ENCODE measurements at places on chromosomes 3 and 15. TPM values are rescaled to one million over a fixed set of nuclear protein-coding genes. Genes with fewer than 3 reads are reported as not detected.
A peak's percentile ranks its signal among the peaks of the same experiment; 100 is the strongest.

DNA sequence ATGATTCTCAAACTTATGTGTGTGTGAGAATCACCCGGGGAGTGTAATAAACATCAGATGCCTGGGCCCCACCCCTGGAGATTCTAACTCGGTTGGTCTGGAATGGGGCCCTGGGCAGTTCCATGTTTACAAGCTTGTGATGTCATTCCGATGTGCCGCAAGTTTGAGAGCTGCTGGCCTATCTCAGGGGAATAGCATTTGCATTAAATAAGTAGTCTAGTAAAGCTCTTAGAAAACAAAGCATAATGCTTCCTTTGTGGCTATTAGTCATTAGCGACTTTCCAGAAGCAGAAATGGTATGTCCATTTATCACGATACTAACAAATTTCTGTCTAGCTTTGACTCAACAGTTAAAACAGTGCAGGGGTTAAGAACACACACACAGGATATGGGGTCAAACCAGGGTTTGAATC is 20.9 kb downstream of the PGBD4 start:
- no peak overlapping the region for H3K27ac ChIP-seq
- no peak for DNase-seq
- no peaks in the 10 kb centered on the region for H3K27me3 ChIP-seq
- no peaks in the 10 kb centered on the region for H3K4me1 ChIP-seq

- H3K4me3 ChIP-seq, result no peak overlapping the region
- H3K36me3 ChIP-seq, result no peaks in the 10 kb centered on the region
- DNase-seq, result no peak
- peaks cover 32% of the 10 kb centered on the region for H3K4me1 ChIP-seq
- no peaks in the 10 kb centered on the region for H3K27me3 ChIP-seq
Observed at GRCh38 chr3:46551615-46552014, 14.5 kb downstream of the LRRC2 start.

DNA sequence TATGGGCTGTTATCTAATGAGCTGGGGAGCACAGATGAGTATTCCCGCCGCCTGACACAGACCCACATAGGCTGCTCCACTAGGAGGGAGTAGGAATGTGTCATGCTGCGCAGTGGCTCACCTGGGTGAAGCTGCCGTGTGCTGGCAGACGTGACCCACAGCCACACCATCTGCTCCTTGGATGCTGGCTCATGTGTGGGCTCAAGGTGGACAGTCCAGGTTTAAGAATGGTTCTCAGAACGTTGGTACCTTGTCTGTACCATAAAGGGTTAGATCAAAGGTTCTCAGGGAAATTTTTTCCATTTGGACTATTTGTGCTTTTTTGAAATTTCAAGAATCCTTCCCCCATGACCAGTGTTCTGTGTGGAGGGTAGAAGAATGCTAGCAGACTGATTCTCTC is 338.9 kb upstream of the TRIM42 start:
- no peaks in the 10 kb centered on the region for H3K4me1 ChIP-seq
- H3K27me3 ChIP-seq, result peaks cover 15% of the 10 kb centered on the region
- H3K36me3 ChIP-seq, result no peaks in the 10 kb centered on the region
- H3K4me3 ChIP-seq, result no peak overlapping the region
- H3K27ac ChIP-seq, result no peak overlapping the region

DNA sequence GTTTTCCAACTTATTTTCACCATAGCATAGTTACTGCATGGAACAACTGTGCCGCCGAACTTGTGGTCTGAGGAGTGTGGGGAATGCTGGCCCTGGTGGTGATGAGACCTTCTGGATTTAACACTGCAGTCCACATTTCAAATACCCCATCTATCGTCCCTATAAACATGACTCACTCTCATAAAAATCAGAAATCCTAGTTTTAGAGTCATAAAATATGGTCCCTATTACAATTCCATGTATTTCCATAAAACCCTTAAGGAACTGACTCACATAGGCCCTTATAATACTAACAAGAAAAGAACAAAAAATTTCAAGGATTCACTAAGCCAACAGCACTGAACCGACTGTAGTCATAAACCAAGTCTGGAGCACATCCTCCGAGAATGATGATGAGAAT is 147.2 kb downstream of the FOXP1 start:
- H3K36me3 ChIP-seq, result no peaks in the 10 kb centered on the region
- H3K4me1 ChIP-seq, result no peaks in the 10 kb centered on the region
- H3K4me3 ChIP-seq, result no peak overlapping the region
- no peak overlapping the region for H3K27ac ChIP-seq
- DNase-seq, result no peak

GRCh38 chr3:108518895-108519294 is 8.5 kb upstream of the MYH15 start:
- DNase-seq, result no peak
- H3K4me3 ChIP-seq, result no peak overlapping the region
- H3K27me3 ChIP-seq, result no peaks in the 10 kb centered on the region

- DNase-seq, result no peak
- H3K27me3 ChIP-seq, result no peaks in the 10 kb centered on the region
- no peak overlapping the region for H3K4me3 ChIP-seq
- no peaks in the 10 kb centered on the region for H3K4me1 ChIP-seq
Observed at GRCh38 chr3:48567500-48567899, 3.9 kb upstream of the UCN2 start.

- H3K27me3 ChIP-seq, result no peaks in the 10 kb centered on the region
- H3K36me3 ChIP-seq, result peaks cover 83% of the 10 kb centered on the region
- H3K4me3 ChIP-seq, result no peak overlapping the region
- H3K4me1 ChIP-seq, result no peaks in the 10 kb centered on the region
- no peak overlapping the region for H3K27ac ChIP-seq
Observed at GRCh38 chr15:90762109-90762508, 45.0 kb downstream of the BLM start.

- H3K27me3 ChIP-seq, result peaks cover 11% of the 10 kb centered on the region
- no peaks in the 10 kb centered on the region for H3K4me1 ChIP-seq
- no peak overlapping the region for H3K27ac ChIP-seq
Observed at GRCh38 chr15:78841891-78842290, 30.6 kb upstream of the ADAMTS7 start.

DNA sequence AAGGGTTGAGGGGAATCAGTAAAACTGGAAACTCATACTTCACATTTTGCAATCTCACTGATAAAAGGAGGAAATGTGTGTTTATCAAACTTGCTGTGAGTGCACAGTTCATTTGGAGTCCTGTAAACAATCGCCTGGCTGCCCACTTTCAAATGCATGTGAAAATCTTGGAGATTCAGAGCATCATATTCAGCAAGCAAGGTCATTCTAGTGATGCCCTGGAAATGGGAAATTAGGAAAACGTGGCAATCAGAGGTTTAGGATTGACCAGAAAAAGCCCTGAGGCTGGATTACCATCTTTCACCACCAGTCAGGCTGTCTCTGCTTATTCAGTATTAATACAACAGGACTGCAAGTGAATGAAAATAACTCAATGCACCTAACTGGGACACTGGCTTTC is 23.9 kb downstream of the DPH6 start:
- no peaks in the 10 kb centered on the region for H3K27me3 ChIP-seq
- H3K36me3 ChIP-seq, result no peaks in the 10 kb centered on the region
- no peak for DNase-seq
- H3K4me1 ChIP-seq, result no peaks in the 10 kb centered on the region
- H3K27ac ChIP-seq, result no peak overlapping the region
- H3K4me3 ChIP-seq, result no peak overlapping the region

DNA sequence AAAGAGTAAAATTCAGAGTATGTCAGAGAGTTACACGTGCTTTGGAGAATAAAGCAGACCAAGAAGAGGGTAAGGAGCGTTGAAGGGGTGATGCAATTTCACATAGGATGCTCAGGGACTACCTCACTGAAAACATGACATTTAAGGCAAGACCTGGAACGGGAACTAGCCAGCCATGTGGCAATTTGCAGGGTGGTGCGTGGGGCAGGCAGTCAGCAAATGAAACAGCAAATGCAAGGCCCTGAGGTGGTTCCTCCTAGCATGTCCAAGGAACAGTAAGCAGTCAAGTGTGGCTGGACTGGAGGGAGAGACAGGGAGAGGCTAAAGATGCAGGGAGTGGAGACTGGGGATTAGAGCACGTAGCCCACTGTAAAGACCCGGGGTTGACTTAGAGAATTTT is 146.1 kb upstream of the LPP start:
- H3K36me3 ChIP-seq, result no peaks in the 10 kb centered on the region
- DNase-seq, result no peak
- peaks cover 11% of the 10 kb centered on the region for H3K27me3 ChIP-seq
- H3K27ac ChIP-seq, result no peak overlapping the region

DNA sequence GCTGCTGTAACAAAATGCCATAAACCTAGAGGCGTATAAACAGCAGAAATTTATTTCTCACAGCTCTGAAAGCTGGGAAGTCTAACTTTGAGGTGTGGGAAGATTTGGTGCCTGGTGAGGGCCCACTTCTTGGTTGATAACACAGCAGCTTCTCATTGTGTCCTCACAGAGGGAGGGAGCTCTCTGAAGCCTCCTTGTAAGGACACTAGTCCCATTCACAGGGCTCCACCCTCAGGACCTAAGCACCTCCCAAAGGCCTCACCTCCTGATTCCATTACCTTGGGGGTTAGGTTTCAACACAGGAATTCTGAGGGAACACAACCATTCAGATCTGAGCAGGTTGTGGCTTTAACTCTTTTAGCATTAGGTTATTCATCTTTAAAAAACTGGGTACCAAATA is 380.3 kb upstream of the ATP10A start:
- no peaks in the 10 kb centered on the region for H3K4me1 ChIP-seq
- DNase-seq, result no peak
- no peak overlapping the region for H3K4me3 ChIP-seq
- H3K27me3 ChIP-seq, result no peaks in the 10 kb centered on the region
- no peak overlapping the region for H3K27ac ChIP-seq

GRCh38 chr3:140370686-140371085 is 307.2 kb upstream of the TRIM42 start:
- H3K4me3 ChIP-seq, result no peak overlapping the region
- no peak overlapping the region for H3K27ac ChIP-seq
- DNase-seq, result no peak

DNA sequence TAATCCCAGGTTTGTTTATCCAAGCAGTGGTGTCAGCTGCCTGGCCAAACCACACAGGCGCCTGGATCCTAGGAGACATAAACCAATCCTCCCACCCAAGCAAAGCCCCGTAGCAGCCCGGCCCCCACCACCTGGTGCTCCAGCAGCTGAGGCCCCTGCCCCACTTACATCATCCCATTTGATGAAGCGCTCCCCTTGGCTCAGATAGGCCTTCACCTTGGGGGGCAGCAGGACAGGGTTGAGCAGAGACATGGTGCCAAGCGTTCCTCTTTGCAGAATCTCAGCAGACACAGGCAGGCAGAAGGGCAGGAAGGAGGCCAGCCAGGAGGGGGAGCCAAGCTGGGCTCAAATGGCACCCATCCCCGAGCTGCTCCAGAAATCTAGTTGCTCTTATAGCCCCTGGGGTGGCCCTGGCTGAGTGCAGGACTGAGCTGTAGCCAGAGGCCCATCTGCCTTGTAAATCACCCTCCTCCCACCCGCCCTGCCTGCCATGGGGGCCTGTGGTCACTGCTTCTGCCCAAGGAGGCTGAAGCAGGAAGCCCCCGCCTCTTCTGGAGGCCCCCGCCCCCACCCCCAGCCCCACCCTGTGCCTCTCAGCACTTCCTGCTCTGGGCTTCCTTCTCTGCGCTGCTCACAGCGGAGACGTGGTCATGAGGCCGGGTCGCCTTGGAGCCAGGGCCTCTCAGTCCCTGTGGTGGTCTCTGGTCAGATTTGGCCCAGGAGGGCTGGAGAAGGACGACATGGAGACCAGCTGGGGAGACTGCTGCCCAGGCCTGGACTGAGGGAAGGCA is at the start of gene PLCB2:
Gene PLCB2 (minus strand): TSS at position 515 of the 791 bp plus-strand sequence. CDS start 263 bp downstream, at position 252.
- peaks cover 22% of the 10 kb centered on the region for H3K4me1 ChIP-seq
- H3K27me3 ChIP-seq, result peaks cover 13% of the 10 kb centered on the region
- no peaks in the 10 kb centered on the region for H3K36me3 ChIP-seq
- H3K4me3 ChIP-seq, result no peak within 1 kb of the TSS
- peak within 1 kb of the TSS; percentile 66 for H3K27ac ChIP-seq

- H3K27me3 ChIP-seq, result no peaks in the 10 kb centered on the region
- no peak overlapping the region for H3K27ac ChIP-seq
- DNase-seq, result no peak
- no peaks in the 10 kb centered on the region for H3K4me1 ChIP-seq
- no peak overlapping the region for H3K4me3 ChIP-seq
Observed at GRCh38 chr3:55621026-55621422, 133.9 kb upstream of the WNT5A start.

DNA sequence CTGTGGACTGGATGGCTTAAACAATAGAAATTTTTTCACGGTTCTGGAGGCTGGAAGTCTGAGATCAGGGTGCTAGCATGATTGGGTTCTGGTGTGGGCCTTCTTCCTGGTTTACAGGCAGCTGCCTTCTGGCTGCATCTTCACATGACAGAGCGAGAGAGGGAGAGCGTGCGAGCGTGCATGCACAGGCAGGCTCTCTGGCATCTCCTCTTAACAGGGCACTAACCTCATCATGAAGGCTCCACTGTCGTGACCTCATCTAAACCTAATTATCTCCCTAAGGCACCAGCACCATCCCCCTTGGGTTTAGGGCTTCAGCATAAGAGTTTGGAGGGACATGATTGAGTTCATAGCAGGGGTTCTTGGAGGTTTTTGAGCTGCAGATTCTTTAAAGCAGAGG is 292.0 kb upstream of the C2CD4B start:
- no peak for DNase-seq
- H3K36me3 ChIP-seq, result no peaks in the 10 kb centered on the region

GRCh38 chr3:108322352-108322751 is 26.0 kb downstream of the HHLA2 start:
- no peaks in the 10 kb centered on the region for H3K4me1 ChIP-seq
- no peaks in the 10 kb centered on the region for H3K27me3 ChIP-seq

GRCh38 chr3:26369133-26369532 is 253.4 kb upstream of the LRRC3B start:
- no peaks in the 10 kb centered on the region for H3K36me3 ChIP-seq
- DNase-seq, result no peak
- H3K27ac ChIP-seq, result no peak overlapping the region
- no peak overlapping the region for H3K4me3 ChIP-seq

- H3K27ac ChIP-seq, result no peak overlapping the region
- no peaks in the 10 kb centered on the region for H3K27me3 ChIP-seq
- H3K36me3 ChIP-seq, result no peaks in the 10 kb centered on the region
- H3K4me1 ChIP-seq, result no peaks in the 10 kb centered on the region
- DNase-seq, result no peak
- no peak overlapping the region for H3K4me3 ChIP-seq
Observed at GRCh38 chr3:98977520-98977919, 76.0 kb upstream of the DCBLD2 start.

The SNX33 gene
- 14.8 TPM for total RNA-seq

The CRABP1 gene
- total RNA-seq, result 0.40 TPM

The TMA7 gene
- total RNA-seq, result 201 TPM

The DUOXA2 gene
- not detected for total RNA-seq

The GOLGA8O gene
- total RNA-seq, result 0.22 TPM

Measured in K562 (cell line).